SK-N-SH treated with all-trans-retinoic acid at 6 μM for 48 hours (cell line): ENCODE measurements at places on chromosomes 13 and 19.

GRCh38 chr13:64471916-64472315 is 2758.2 kb downstream of the PCDH9 start:
- peak; percentile 84 for ATAC-seq

- no peak for ATAC-seq
These were observed 12.8 kb downstream of the RGCC start for GRCh38 chr13:41470196-41470595.

- ATAC-seq: no peak
These were observed 370.6 kb downstream of the DIAPH3 start for GRCh38 chr13:59793107-59793506.

DNA sequence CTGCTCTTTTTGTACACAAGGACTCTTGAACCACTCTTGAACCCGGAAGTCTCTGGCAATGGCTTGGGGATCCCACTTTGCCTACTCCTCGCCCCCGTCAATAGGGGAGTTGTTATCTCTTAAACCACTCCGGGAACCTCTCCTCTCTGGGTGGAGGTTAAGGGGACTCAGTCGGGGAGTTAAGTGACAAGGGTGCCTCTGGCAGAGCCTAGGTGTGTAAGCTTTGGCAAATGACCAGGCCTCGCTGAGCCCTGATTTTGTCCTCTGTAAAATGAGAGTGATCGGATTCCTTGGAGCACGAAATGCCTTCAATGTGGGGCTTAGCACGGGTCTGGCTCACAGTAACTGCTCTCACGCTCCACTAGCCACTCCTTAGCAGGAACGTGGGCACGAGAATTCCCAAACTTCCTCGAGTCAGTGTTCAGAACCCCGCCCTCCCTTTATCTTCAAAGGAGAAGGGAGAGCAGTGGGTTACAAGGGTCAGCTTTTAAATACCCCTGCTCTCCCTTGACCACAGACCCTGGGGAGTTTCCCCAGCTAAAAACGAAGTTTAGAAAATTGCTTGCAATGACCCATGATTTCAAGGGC is 193.3 kb downstream of the KATNAL1 start:
- ATAC-seq: no peak

GRCh38 chr13:61253105-61253877 is 162.4 kb downstream of the PCDH20 start:
- ATAC-seq: no peak

- peak; percentile 3 for ATAC-seq
These were observed 2.4 kb downstream of the FOSB start for GRCh38 chr19:45469945-45470761.

DNA sequence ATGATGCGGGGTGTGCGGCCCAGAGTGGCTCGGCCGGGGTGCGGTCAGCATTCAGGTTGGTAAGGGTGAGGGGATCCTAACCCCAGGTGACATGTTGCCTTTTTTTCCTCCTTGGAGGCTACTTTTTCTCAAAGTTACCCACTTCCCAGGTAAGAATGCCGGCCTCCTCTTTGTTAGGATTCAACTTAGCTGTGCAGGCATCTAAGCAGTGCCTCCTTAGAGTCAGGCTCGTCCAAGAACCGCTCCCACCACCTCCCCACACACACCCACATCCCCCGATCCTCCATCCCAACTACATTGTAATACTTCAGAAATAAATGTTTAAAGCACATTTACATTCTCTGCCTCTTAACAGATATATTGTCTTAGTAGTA is 733 bp upstream of the ENOX1 start:
- no peak for ATAC-seq

- peak; percentile 74 for ATAC-seq
These were observed 34.4 kb upstream of the OXGR1 start for GRCh38 chr13:97028441-97029299.

DNA sequence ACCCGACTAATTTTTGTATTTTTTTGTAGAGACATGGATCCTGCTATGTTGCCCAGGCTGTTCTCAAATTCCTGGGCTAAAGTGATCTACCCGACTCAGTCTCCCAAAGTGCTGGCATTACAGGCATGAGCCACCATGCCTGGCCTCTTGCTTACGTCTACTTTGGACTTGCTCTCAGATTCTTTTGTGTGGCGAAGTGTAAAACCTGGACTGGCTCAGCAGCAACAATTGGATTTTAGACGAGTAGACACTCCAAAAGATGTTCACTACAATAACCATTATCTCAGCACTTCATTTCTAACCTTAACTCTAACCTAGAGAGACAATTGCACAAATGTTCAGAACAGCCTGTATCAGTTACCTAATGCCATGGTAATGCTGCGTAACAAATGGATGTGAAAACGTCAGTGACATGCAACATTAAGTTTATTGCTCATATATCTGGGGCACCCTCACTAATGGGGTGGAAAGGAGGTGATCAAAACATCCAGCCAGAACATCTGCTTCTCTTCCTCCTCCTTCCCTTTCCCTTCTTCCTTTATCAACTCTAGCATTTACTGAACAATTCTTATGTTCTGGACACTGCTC is 124.9 kb upstream of the MRI1 start:
- ATAC-seq: no peak
